ENCODE measurements at places on chromosomes 16 and 17.

GRCh38 chr16:11316331-11317015 is 28.8 kb upstream of the RMI2 start:
- DNase-seq = no peak

DNA sequence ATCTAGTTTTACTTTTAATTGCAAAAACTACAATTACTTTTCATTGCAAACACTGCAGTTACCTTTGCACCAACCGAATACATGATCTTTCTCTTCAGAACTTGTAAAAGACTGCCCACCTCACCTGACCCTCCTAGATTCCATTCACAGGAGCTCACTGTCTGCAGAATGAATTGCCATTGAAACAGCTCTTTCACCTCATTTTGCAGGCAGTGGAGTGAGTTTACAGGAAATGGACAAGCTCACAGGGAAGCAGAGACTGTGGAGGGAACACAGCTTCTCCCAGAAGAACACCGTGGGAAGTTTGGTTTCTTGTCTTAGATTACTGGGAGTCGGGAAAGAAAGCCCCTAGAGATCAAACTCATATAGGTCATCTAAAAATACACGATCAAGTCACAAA is 439.7 kb upstream of the RBFOX1 start:
- DNase-seq = no peak

DNA sequence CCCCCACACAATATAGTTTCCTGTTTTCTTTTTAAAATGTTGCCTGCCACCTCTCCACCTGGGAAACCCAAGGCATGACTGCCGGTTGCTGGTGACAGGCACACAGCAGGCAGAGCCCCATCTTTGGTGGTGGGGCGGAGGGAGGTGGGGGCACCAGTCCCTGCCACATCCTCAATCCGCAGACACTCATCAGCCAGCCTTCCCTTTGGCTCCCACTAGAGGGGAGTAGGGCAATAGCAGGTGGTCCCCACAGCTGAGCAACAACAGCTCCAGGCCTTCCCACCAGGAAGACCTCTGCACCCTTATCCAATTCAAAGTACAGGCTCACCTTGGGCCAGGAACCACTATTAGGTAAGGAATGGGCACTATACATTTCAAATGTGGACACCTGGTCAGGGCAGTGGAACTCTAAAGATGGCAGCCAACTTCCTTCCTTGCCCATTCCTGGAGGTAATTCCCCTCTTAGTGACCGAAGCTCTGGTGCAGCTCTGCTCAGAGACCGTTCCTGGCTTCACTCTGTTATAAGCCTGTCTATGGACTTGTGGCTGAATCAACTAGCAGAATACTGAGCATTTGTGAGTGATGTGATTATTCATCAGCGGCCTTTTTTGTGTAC is 13.9 kb downstream of the RECQL5 start:
- DNase-seq = no peak

- DNase-seq = no peak
Measured at GRCh38 chr16:83336603-83337002, 471.2 kb upstream of the HSBP1 start.

- no peak for DNase-seq
Measured at GRCh38 chr17:61175298-61176142, 224.1 kb upstream of the TBX2 start.

DNA sequence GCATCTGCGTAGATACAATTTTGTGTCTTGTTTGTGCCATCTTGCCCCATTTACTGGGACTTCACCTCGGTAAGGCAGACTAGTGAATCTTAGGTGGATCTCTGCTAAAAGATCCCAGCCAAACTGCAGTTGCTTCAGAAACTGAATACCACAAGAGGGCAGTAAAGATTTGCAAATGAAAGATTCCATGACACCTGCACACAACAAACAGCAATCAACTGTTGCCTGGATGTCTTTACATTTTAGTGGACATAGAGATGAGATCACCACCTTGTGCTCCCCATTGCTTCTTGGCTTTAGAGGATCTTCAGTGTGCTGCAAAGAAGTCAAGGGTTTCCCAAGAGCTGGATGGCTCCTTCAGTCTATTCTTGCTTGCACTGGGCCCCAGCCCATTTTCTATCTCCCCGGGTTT is 119.2 kb upstream of the CACNG5 start:
- no peak for DNase-seq

DNA sequence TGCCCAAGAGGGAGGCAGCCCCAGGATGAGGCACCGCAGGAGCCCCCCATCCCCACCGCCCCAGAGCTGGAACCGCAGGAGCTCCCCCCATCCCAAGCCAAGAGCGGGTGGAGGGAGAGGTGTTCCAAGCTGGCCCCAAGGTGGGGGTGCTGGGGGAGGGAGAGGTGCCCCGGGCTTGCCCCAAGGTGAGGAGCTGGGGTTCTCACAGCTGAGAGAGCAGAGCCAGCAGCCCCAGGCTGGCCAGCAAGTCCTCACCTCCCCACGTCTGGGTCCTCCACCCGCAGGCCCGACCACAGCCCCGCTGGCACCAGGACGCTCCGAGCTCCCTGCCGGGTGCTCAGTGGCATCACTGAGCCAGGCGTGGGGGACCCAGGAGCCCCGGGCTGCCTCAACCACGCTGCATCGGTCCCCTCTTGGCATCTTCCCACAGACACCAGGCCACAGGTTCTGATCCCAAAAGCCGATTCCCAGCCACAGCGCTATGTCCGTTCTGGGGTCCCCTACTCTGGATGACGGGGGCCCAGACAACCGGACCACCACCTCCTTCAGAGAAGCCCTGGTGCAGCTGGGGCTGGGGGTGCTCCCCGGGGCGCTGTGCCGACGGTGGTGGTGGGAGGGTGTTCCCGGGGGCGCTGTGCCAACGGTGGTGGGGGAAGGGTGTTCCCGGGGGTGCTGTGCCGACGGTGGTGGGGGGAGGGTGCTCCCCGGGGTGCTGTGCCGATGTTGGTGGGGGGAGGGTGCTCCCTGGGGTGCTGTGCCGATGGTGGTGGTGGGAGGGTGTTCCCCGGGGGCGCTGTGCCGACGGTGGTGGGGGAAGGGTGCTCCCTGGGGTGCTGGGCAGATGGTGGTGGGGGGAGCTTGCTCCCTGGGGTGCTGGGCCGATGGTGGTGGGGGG is 15.4 kb upstream of the WDR45B start:
- DNase-seq = no peak

DNA sequence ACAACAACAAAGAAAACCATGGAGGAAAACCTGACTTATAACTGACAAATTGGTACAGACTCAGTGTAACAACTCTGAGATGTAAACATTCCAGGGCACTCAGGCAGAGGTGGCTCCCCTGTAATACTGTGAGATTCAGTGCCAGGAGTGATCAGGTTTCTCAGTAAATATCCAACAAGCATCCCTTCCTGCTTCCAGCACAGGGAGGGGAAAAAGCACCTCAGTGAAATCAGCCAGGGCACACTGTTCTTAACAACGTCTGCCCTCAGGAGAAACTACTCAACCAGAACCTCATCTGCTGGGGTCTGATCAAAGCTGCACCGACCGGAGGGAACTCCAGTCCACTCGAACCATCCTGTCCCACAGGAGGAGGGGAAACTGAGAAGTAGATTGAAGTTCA is 52.3 kb downstream of the AMFR start:
- DNase-seq = no peak

DNA sequence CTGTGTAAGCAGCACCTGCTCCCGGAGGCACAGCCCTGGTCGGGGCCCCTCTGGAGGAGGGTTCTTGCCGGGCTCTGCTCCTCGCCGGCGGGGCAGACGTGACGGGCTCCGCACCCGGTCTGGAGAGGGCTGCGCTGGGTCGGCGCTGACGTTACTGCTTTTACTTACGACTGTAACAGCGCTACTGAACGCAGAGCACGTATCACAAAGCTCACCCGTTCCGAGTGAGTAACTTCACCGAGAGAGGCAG is 1.3 kb upstream of the RAB40C start:
- peak; percentile 45 for DNase-seq

DNA sequence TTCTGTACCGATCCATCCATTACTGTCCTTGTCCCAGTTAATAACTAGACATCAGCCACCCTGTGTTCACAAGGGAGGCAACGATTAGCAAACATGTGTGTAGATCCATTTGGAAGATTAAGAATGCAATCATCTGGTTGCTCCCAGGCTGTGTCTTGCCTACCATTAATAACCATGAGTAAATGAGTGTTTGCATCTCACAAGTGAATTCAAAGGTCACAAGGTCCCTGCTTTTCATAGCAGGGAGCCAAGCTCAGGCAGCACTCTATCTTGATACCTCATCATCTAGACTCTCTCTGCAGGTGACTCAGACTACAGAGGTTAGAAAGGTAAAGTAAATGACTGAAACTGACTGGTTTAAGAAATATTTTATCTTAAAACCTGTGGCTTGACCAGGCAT is 25.3 kb downstream of the VWA3A start:
- no peak for DNase-seq

DNA sequence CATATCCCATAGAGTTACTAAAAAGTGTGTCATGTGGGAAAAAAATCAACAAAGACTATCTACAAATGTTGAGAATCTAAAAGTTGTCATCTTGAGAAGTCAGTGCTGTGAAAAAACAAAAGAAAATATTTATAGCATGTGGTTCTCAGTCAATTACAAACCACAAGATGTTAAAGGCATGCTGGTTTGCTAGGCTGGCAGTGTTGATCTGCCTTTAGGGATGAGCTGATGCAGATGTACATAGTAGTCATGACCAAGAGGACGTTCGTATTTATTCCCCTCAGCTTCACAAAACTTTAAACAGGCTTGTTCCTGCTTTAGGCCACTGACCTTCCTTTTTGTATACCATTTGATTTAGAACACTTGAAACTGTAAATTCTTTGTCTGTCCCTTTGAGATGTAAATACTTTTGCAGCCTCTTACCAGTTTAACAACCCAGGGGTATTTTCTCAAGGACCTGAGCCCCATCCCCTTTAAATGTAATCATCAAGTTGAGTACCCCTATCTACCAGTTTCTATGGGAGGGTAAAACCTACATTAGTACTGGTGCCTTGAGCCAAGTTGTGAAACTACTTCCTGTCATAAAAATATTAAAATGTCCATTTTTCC is 446.6 kb downstream of the KCNJ18 start:
- no peak for DNase-seq

GRCh38 chr17:44081681-44082080 is 11.1 kb downstream of the G6PC3 start:
- DNase-seq = no peak

- no peak for DNase-seq
Measured at GRCh38 chr16:70702624-70703023, 16.8 kb upstream of the MTSS2 start.

- no peak for DNase-seq
Measured at GRCh38 chr16:20906341-20907255, 6.0 kb downstream of the LYRM1 start.

- peak; percentile 51 for DNase-seq
Measured at GRCh38 chr17:51427856-51428255, 167.5 kb downstream of the UTP18 start.

GRCh38 chr16:66596986-66597848 is 7.3 kb upstream of the CMTM3 start:
- DNase-seq = no peak
